ENCODE measurements at places on chromosomes 4 and X.

DNA sequence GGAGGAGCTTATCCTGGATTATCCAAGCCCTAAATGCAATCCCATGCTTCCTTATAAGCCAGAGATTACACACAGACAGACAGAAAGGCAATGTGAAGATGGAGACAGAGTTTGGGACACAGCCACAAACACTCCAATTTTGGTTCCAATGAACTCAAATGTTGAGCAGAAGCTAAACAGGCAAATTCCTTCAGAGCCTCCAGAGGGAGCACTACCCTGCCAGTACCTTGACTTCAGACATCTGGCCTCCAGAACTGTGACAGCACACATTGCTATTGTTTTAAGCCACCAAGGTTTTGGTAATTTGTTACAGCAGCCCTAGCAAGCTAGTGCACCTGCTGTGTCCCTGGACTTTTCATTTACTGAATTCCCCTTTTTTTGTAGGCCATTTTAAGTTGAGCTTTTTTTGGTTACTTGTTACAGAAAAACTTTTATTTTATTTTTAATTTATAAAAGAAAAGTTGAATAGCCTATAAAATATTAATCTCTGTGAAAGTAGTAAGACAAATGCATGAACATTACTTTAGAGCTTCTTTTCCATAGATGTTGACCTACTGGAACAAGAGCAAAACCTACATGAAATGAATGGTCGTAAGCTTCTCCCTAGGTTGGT, 33.4 kb upstream of the SRD5A3 start:
- ATAC-seq, result no peak

DNA sequence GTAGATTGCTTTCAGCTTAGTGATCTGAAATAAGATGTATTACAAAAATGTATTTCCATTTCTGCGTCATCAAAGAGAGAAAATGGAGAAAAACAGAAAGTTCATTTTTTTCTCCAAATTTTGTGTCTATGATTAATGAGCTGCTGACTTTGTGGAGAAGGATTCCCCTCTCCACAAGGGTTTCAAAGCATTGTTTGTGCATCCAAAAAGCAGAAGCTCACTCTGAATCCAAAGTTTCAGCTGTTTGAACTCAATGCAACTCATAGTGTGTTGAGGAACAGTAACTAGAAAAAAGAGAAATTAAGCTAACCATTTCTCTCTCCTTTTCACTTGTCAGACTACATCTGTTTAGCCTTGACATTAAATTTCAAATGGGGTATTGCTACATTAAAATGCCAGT, 62.9 kb upstream of the SLC7A11 start:
- no peak for ATAC-seq

DNA sequence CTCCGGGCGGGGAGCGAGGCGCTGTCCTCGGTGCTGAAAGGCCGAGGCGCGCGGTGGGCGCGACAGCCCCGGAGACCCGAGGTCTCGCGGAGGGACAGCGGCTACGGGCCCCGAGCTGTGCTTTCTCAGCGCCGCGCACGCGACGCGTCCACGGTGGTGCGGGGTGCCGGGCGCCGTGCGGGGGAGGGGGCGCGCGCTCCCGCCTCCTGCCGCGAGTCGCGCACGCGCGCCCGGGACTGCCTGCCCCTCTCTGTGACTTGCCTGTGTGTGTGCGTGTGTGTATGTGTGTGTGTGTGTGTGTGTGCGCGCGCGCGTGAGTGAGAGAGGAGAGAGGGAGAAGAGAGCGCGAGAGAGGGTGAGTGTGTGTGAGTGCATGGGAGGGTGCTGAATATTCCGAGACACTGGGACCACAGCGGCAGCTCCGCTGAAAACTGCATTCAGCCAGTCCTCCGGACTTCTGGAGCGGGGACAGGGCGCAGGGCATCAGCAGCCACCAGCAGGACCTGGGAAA, at the start of gene GRIA2:
GRIA2 (plus strand) TSS at position 358 of the 511 bp plus-strand sequence. CDS start 315 bp downstream, outside the sequence.
- ATAC-seq, result peak; percentile 83

GRCh38 chr4:110196206-110196870, 2.1 kb downstream of the ELOVL6 start:
- peak; percentile 48 for ATAC-seq

- no peak for ATAC-seq
Measured at GRCh38 chr4:158259955-158260575, 49.8 kb downstream of the TMEM144 start.

DNA sequence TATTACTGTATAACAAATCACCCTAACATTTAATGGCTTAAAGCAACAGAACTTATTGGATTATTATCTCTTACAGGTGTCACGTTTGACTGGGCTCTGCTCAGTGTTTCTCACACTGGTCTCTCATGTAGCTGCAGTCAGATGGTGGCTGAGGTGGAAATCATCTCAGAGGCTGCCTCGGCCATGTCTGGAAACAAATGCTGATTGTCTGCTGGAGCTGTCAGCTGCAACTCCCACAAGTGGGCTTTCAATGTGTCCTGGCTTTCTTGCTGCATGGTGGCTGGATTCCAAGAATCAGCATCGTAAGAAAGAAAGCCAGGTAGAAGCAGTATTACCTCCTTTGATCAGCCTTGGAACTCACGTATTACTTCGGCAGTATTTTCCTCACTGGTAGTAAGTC, 277.6 kb downstream of the SPANXN1 start:
- no peak for ATAC-seq

DNA sequence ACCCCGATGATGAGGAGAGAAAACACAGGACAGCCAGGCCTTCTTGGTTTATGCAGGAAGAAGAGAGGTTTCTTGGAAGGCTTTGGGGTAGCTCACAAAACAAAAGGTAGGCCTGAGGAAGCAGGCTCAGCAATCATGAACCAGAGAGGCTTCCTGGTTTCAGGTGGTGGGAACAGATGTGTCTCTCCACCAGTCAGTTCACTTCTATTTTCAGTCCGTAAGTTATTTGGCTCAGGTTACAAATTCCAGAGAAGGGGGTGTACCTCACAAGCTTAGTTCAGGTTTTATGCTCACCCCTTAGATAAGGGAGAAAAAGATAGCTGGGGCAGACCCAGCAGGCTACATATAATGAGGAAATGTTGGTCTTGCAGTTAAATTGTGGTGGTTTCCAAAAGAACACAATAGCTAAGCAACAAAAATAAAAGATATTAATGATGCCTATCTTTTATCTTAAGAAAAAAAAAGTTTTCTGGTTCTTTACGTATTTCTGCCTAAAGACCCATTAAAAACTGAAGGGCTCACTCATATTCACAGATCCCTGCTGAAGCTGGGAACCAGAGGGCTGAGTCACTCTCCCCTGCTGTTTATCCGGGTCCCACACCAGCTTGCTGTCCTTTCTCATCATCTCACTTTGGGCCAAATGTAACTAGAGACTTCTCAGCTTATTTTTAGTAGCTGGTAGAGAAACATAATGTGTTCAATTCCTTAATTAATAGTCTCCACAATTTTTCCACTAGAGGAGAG, 177.0 kb downstream of the CAMK2D start:
- peak; percentile 13 for ATAC-seq

- ATAC-seq, result no peak
Measured at GRCh38 chrX:118254611-118255010, 91.3 kb upstream of the WDR44 start.

- ATAC-seq, result peak; percentile 39
Measured at GRCh38 chrX:149296092-149296491, 209.0 kb downstream of the IDS start.

GRCh38 chr4:153098427-153098826, 105.8 kb upstream of the TRIM2 start:
- no peak for ATAC-seq

DNA sequence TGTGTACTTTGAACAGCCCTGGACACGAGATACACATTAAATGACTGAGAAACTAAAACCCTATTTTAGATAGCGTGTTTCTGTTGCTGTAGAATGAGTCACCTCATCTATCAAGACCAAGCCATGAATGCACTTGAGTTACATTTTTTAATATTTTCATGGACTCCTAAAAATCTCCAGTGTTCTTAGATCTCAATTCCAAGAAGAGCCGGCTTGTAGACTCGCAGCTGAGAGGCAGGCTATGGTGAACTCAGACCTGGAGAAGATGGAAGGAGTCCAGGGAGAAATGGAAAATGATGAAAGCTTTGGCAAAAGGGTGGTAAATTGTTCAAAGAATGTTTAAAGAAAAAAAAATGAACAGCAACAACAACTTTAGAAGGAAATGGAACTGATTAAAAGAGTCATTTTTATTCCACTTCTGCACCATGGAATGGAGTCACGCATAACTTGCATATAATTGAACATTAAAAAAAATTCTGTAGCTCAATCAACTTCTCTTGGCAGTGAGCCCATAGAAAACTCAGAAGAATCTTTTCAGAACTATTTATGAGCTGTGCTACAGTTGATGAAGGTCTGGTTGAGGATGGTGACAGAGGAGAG, 129.8 kb downstream of the MXRA5 start:
- ATAC-seq, result no peak

- ATAC-seq, result no peak
Measured at GRCh38 chrX:13968198-13968597, 61.5 kb downstream of the GEMIN8 start.

DNA sequence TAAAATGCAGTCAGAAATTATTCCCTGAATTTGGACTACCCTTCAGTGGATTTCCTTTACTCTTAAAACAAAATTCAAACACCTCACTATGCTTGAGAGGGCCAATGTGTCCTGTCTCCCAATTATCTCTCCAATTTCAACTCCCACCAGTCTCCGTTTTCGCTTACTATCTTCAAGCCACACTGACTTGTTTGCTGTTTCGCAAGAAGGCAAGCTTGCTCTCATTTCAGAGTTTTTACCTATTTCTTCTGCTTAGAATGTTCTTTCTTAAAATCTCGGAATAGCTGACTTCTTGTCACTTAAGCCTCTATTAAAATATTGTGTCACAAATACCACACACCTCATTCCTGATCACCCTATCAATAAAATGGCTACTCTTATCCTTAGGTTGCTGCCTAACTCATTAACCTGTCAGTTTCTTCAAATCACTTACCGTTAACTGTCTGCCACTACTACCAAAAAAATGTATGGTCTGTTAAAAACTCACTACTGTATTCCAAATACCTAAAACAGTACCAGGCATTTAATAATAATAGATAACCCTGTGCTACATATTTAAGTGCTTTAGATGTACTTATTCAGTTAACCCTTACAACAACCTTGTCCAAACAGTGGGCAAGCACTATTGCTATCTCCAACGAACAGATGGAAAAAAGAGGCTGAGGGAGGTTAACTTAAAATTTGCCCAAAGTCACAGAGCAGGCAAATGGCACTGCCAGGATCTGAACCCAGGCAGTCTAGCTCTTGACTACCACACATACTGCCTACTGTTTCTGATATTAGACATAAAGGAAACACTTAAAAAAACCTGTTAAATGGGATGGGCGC, 2.9 kb downstream of the UBA6 start:
- ATAC-seq, result no peak

GRCh38 chr4:70954032-70954431, 39.4 kb upstream of the DCK start:
- no peak for ATAC-seq

- peak; percentile 20 for ATAC-seq
Measured at GRCh38 chr4:138235419-138235952, 6.7 kb downstream of the SLC7A11 start.

Data from motor neuron (in vitro differentiated cells).